ENCODE measurements at places on chromosomes 1 and 21.
A peak's percentile ranks its signal among the peaks of the same experiment; 100 is the strongest.

DNA sequence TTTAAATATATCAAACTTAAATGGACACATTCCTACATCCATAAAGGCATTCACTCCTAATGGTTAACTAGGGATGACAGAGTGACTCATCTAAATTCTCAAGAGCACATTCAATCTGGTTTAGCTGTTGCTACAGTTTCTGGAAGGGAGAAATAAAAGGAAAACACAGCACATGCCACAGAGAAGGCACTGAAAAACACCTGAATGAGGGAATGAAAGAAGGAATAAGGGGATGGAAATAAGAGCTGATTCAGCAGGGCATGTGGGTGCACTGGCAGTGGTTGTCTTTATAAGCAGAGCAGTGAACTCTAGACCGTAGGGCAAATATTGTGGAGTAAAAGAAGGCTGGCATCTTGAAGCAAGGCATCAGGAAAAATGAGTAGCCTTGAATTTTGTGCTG, 79.3 kb downstream of the LHX4 start:
- DNase-seq: no peak

DNA sequence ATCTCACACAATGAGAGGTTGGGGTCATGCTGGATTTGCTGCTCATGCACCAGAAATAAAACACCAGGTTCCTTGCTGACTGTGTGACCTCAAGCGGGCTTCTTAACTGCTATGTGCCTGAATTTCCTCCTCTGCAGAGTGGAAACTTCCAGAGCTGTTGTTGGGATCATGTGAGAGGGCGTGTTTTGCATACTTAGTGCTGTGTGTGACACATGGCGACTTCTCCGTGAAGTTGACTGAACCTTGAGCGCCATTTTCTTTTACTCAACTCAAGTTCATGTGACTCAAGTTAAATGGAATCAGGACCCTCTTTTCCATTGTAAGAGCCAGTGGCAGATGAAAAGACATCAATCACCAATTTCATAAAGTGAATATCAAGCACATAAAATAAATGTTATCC, 224.0 kb downstream of the KIF26B start:
- DNase-seq: no peak

- peak; percentile 84 for DNase-seq
Observed at GRCh38 chr1:22704440-22705067, 6.1 kb upstream of the EPHB2 start.

- no peak for DNase-seq
Observed at GRCh38 chr21:40636026-40636425, 210.9 kb downstream of the DSCAM start.

GRCh38 chr1:151606857-151607256, 5.0 kb upstream of the SNX27 start:
- DNase-seq: no peak

GRCh38 chr1:218886101-218886871, 287.4 kb upstream of the LYPLAL1 start:
- DNase-seq: no peak

DNA sequence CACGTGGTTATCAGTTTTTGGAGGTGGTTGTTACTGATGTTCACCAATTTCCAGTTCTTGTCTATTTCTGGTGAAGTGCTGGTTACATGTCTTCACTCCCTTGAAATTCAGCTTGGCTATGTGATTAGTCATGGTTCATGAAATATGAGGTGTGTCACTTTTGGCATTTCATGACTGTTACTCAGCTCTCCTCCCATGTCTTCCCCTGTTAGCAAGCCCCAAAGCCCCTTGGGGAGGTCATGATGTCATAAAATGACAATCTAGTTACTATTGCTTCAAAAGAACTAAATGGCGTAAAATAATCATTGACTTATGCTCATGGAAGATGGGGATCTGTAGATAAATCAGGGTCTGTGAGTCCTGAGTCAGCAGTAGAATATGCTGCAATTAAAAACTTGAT, 425.1 kb downstream of the SETD4 start:
- DNase-seq: no peak

- no peak for DNase-seq
Observed at GRCh38 chr1:39890273-39890672, 7.0 kb upstream of the TRIT1 start.
